ENCODE measurements at places on chromosomes 6 and 20.

GRCh38 chr6:91141346-91141745 lies 554.5 kb upstream of the MAP3K7 start:
- DNase-seq, result no peak

DNA sequence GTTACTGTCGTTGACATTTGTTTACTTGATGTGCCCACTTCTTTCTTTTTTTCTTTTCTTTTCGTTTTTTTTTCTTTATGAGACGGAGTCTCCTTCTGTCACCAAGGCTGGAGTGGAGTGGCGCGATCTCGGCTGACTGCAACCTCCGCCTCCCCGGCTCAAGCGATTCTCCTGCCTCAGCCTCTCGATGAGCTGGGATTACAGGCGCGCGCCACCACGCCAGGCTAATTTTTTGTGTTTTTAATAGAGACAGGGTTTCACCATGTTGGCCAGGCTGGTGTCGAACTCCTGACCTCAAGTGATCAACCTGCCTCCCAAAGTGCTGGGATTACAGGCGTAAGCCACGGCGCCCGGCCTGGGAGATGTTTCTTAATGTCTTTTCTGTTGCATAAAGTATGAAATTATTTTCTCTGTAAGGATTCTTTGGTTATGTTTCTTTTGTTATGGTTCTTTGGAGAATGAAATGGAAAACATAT lies 33.3 kb upstream of the PRSS16 start:
- no peak for DNase-seq

DNA sequence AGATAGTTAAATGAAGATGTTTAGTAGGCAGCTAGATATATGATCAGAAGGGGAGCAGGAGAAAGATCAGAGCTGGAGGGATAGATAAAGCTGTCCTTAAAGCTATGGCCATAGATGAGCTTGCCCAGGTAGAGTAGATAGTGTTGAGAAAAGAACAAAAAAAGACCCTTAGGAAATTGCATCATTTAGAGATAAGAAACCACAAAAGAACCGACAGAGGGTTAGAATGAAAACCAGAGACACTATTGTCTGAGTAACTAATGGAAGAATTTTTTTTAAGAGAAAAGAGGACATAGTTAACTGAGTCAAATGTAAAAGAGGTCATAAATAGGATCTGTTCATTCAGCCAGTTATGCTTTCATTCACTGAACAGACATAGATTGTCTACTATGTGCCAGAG lies 101.8 kb downstream of the TNFAIP3 start:
- DNase-seq, result peak; percentile 39

DNA sequence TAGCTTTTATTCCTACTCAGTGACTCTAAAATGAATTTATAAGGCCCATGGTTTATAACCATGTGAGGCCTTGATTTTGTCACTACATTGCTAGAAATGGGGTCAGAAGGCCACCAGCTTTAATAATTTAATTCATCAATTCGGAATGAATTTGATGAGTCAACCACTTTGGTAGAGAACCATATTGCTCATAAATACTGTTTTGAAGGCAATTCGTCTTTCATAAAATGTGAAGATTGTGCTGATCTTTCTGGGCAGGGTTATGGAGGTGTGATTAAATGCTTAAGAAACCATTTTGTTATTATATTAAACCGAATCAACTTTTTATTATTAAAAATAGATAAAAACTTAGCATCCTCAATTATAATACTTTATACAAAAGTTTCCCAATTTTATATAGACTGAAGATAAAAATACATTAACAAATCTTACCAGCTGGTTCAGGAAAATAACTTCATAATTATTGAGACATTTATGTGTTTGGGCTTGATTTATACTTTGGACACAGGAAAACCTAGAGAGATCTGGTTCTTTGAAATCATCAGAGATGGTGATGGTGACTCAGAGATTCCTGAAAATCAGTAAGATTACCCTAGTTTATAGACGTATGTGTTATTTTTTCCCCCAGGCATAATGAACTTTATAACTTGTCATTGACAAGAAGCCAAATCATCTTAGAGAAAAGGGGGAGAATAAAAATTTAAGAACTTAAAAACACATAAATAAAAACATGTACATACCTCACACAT lies 10.6 kb downstream of the HCRTR2 start:
- peak; percentile 15 for DNase-seq

DNA sequence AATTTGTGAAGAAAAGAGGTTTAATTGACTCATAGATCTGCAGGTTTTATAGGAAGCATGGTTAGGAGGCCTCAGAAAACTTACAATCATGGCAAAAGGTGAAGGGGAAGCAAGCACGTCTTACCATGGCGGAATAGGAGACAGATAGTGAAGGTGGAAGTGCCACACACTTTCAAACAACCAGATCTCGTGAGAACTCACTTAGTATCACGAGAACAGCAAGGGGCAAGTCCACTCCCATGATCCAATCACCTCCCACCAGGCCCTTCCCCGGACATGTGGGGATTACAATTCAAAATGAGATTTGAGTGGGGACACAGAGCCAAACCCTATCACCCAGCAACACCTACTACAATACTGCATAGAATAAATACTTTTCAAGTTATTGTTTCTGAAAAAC lies 7.3 kb upstream of the HEBP2 start:
- no peak for DNase-seq

GRCh38 chr6:83436674-83437073 lies 5.8 kb upstream of the ME1 start:
- no peak for DNase-seq

- no peak for DNase-seq
These were observed 64.7 kb downstream of the BTBD3 start for GRCh38 chr20:11982289-11982954.

DNA sequence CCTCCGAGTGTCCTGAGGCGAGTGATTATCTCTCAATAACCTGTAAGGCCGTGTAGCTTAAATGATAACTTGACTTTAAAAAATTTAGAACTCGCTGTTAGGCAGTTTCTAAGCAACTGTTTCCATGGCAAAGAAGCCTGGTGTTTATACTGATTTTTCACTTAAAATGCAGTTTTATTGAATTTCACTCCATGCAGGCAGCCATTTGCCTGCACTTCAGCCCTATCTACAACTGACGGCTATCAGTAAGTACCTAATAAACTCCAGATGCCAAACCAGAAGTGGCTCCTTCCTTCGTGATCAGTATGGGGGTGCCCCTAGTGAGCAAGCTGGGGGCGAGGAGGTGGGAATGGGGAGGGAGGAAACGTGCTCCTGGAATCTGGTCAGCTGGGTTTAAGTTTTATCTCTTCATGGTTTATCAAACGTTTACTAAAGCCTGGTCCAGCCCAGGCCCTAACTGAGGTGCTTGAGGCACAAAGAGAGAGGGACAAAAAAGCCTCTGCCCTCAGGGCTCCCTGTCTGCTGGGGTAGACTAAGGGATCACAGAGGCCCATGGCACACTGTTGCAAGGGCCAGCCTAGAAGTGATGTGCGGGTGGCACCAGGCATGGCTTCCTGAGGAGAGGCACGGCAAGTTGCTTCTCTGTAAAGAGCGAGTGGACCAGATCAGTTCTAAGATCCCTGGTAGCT lies 45.5 kb downstream of the TTI1 start:
- DNase-seq, result no peak

- DNase-seq, result no peak
These were observed 45.3 kb downstream of the SMLR1 start for GRCh38 chr6:130872250-130873095.

DNA sequence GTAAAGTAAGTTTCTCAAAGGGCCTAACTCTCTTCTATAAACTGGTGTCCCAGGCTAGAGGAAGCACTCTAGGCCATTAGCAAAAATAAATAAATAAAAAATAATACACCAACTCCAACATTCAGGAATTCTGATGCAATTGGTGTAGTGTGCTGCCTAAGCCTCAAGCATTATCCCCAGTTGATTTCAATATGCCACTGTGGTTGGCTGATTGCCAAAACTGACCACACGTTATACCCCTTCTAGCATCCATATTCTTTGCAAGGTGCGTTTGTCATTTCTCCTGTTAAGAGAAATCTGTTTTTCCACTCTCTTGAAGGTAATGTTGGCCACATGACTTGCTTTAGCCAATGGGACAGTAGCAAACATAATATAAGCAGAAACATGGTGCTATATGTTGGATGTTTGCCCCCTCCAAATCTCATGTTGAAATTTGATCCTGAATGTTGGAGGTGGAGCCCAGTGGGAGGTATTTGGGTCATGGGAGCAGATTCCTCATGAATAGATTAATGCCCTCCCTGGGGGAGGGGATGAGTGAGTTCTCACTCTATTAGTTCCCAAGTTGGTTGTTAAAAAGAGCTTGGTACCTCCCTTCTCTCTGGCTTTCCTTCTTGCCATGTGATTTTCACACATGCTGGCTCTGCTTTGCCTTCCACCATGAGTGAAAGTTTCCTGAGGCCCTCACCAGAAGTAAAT lies 71.9 kb upstream of the PLCB4 start:
- DNase-seq, result no peak

DNA sequence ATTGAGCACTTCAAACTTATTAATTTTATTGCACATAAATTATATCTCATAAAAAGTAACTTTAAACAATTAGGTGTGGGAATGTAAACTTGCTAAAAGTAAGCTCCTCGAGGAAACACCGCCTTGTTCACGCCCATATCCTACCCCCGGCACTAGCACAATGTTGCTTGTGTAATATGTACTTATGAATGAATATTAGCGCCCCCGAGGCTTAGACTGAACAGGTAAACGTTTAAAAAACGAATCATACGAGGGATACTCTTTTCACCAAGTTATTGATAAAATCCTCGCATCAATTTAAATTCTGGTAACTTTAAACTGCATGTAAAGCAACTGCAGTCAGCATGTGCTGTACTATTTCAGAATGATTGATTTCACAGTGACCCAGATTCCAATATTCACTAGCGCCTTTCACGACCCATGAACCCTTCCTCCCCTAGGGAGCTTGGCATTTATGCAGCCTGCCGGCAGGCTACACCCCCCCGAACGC lies 637 bp downstream of the TFB1M start:
- peak; percentile 6 for DNase-seq

Data from NCI-H226 (cell line).